Colonic mucosa (tissue), 4 donors: ENCODE measurements at places on chromosomes 12 and 14. TPM values are rescaled to one million over a fixed set of nuclear protein-coding genes. Genes with fewer than 3 reads are reported as not detected.

The DEPDC4 gene
- total RNA-seq: 2.9 TPM

The SLCO1B1 gene
- not detected for total RNA-seq

The TSPAN19 gene
- not detected for total RNA-seq

The RERGL gene
- 0.35 TPM for total RNA-seq

The MYH6 gene
- total RNA-seq: not detected

- DNase-seq: no peak
Observed at GRCh38 chr12:46814143-46814542, 11.7 kb downstream of the SLC38A4 start.

- no peak for DNase-seq
Observed at GRCh38 chr12:85156569-85156968, 120.4 kb downstream of the LRRIQ1 start.

DNA sequence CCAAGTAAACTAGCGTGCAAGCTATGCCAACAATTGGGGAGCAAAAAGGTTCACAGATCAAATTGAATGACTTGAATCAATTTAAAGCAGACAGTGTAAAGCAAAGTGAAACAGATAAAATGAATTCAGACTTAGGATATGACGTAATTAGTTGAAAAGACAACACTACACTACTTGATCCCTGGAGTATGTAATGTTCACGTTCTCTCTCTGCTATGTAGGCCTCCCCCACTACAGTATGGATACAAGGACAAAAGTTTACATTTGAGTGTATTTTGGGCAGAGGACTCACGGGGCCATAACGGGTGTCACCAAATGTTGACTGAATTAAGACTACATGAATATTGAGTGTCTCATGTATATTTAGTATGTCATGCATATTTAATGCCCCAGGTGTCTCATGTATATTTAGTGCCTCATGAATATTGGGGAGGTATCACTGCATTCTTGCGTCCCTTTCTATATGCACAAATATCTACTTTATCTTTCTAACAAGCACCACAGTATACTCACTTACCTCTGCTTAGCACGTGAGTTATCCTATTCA is 44.5 kb downstream of the RERGL start:
- DNase-seq: no peak

GRCh38 chr14:28661171-28661772 is 105.3 kb upstream of the FOXG1 start:
- DNase-seq: no peak

DNA sequence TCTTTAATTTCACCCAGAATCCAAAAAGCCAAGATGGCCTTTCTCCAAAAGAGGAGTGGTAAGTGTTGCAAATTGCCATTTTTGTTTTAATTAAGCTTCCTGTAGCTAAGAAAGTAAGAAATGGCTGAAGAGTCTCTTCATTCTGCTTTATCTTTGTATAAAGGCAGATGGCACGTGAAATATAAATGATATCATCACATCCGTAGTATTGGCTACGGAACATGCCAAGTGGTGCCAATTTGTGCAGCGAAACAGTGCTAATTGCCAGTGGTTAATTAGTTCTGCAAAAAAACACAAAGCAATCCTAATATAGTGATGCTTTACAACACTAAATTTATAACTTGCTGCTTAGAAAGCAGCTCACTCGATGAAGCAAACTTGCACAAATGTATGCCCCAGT is 29.4 kb downstream of the PLEKHG7 start:
- DNase-seq: no peak

DNA sequence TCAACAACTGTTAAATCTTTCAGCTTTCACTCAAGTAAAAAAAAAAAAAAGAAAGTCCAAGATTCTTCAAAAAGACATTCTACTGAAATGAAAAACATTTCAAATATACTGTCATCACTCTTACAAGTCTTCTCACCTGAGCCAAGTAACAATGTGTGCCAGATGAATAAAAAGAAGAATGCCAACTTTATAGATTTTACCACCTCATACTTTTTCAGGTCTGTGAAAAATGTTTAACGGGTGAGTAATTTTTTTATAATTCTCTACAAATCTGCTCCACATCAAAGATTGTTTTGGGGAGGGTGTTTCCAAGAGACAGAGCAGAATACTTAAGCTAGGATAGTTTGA is 181.0 kb upstream of the BMP4 start:
- no peak for DNase-seq

DNA sequence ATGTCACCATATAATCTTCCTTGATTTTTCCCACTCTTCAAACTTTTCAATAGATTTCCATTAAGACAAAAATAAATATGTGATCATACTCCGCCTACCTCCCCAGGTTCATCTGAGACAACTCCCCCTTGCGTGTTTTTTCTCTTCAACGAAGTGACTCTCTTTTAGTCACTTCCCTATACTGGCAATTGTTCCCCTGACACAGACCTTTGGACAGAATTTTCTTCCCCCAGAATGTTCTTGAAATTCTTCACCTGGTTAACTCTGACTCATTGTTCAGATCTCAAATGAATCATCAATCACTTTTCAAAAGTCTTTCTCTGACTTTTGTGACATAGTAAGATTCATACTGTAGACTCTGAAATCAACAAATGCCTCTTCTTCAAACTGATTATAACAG is 727.3 kb upstream of the LMO3 start:
- DNase-seq: no peak

DNA sequence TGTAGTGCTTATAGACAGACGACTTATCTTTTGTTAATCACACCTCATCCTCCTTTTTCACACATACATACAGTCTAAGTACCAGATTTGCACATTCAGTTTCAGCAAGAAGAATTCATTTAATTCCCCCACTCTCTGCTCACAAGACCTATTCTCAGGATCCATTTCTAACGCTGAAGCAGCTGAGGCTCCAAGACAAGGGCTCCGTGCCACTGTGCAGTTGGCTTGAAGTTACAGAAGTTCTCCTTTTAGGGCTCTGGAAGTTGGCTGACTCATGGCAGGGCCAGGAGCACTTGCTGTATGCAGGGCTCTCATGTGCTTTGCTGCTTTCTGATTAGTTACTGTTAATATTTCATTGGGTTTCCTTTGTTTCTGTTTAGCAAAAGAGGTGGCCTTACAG is 1566.9 kb upstream of the TMEM132C start:
- DNase-seq: no peak

DNA sequence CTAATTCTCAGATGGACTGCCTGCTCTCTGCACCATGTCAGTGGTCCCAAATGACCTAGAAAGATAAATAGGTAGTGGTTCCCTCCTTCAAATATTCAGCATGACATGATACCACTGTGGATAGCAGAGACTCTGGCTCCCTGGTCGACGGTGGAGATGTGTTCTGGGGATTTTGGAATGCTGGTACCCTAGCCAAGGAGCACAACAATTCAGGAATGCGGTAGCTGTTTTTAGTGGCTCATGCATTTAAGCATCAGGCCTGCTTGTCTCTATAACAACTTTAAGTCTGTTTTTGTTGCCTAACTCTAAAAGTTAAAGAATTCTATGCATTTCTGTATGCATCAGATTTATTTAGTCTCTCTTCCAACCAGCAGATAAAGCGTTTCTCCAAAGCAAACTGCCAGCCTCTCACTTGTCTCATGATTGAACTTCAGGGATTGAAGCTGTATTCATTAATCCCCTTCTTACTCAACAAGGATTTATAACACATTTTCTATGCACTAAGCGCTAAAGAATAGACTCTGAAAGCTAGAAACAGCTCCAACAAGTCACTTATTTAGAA is 164.9 kb upstream of the BMP4 start:
- no peak for DNase-seq

GRCh38 chr12:74538491-74539258 is 1.0 kb downstream of the ATXN7L3B start:
- peak; percentile 21 for DNase-seq

GRCh38 chr14:52610187-52610586 is 57.6 kb downstream of the GPR137C start:
- DNase-seq: no peak

DNA sequence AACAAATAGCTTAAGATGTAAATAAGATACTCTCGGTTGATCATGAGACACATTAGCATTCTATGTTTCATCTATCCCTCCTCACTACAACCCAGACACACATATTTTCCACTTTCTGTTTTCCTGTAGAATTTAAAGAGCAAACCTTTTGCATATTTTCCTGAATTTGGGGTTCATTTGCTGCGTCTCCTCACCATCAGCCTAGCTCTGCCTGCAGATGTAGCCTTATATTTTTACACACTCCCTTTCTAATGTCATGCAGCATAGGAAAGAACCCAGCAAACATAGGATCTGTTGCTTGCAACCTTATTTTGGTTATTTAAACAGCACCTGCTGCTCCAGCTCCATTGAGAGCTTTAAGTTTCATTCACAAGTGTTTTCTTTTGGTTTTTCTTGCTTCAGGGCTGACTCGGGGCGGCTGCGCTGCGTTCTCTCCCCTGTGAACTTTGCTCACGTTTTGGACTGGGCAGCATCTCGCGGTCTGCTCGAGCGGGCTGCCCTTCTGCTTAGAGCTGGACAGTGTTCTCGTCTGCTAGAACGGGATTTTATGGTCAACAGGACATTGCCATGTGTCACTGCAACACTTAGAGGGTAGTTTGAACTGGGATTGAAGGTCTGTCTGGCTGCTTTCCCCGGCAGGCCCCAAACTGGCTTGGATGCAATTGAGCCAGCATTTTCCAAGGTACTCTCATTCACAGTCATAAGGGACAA is 57.8 kb upstream of the VRK1 start:
- DNase-seq: no peak

DNA sequence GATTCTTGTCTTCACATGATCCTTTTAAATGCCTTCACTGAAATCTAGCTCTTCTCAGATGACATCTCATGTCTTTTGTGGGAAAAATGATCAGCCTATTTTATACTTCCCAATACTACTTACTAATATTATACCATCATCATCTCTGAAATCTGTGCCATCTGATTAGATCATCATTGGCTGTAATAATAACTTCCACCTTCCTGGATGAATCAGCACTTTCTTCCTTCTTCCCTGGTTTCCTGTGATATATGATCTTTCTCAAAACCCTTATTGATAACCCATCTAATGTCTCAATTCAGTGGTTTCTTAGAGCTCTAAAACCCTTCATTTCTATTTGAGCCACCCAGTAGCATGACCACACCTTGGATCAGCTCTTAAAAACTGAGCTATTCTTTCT is 30.9 kb downstream of the GPR137C start:
- no peak for DNase-seq

DNA sequence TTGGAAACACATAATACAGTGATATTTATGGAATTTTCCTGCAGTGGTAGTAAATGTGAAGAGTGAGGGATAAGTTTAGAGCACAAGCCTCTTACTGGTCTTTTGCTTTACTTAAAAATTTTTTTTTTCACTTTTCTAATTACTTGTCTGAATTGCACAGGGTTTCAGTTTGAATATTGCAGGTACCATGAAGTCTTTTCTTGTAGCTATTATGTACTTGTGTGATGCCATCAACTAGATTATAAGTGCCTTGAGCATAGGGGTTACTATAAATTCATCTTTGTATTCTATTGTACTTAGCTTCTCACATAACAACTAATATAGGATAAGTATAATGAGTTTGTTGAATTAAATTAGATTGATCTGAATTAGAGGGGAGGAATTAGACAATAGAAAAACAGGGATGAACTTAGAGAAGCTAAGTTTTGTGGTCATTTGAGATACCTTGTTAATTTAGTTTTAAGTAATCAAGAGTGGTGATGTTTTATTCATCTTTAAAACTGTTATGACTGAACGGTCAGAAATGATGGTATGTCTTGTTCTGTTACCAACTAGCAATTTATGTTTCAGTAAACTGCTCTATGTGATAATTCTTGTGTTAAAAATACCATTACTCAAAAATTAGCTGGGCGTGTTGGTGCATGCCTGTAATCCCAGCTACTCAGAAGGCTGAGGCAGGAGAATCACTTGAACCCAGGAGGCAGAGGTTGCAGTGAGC is 42.1 kb downstream of the CCDC91 start:
- no peak for DNase-seq

GRCh38 chr14:98136012-98136789 is 1135.8 kb downstream of the BCL11B start:
- DNase-seq: no peak

- no peak for DNase-seq
Observed at GRCh38 chr14:81535396-81536164, 1.9 kb upstream of the SEL1L start.

GRCh38 chr14:59570122-59570521 is 6.5 kb downstream of the CCDC175 start:
- DNase-seq: peak; percentile 41

DNA sequence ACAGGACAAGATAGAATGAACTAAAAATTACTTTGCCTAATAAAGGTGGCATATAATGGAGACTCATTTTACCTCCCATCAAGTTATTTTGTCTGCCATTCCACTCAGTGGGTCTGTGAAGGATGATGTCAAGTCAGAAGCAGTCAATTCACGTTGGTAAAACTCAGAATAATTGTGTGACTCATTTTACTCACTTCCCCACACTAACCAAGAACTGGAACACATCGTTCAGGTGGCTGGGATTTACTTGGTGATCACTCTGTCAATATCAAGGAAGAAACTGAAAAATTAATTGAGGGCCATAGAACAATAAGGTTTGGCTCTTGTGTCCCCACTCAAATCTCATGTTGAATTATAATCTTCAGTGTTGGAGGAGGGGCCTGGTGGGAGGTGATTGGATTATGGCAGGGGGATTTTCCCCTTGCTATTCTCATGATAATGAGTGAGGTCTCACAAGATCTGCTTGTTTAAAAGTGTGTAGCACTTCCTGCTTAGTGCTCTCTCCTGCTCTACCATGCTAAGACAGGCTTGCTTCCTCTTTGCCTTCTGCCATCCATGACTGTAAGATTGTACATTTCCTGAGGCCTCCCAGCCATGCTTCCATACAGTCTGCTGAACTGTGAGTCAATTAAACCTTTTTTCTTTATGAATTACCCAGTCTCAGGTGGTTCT is 35.7 kb upstream of the GTF2A1 start:
- DNase-seq: no peak

DNA sequence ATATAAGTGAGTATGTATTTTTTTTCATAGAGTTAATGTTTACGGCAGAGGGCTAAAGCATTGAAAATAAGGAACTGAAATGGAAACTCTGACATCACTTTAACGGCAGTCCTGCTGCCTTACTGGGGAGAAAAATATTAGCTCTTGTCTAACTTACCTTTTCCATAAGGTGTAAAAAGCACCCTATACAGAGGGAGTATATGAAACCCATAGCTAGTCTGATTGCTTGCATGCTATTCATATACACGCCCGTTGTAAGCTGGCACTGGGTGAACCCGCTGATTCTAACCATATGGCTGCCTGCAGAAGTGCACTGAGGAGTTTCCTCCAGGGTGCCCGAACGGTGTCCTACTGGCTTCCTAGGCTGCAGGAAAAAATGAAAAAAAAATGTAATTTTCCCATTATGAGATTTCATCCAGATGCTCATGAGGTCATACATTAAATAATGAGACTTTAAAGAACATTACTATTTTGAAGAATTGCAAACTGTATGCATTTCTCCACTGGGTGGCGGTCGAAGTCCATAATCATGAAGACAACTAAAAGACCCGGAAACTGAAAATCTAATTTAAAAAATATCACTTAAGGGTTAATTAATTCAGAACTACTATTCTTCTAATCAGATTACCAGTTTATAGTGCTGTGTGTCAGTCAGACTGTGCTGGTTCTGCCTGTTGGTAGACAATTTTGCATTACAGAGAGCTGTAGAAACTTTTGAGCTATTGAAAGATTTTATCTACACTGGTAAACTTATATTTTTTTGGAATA is 144.7 kb downstream of the ALX1 start:
- peak; percentile 69 for DNase-seq

GRCh38 chr12:28486521-28486920 is 296.3 kb downstream of the CCDC91 start:
- no peak for DNase-seq

GRCh38 chr14:24418492-24418873 is 11.0 kb downstream of the CBLN3 start:
- peak; percentile 63 for DNase-seq
